Left renal cortex interstitium (tissue), 4 donors: ENCODE measurements at places on chromosomes 1 and 21. TPM values are rescaled to one million over a fixed set of nuclear protein-coding genes. Genes with fewer than 3 reads are reported as not detected.

SV2A gene
- polyA plus RNA-seq = 8.2 TPM

ATP6V1G3 gene
- 7.3 TPM for polyA plus RNA-seq

LRRC39 gene
- 4.1 TPM for polyA plus RNA-seq

ERICH3 gene
- polyA plus RNA-seq = 0.87 TPM

CACNA1E gene
- polyA plus RNA-seq = 0.61 TPM

ARHGAP30 gene
- polyA plus RNA-seq = 1.9 TPM

DIO1 gene
- polyA plus RNA-seq = 9.8 TPM

GRCh38 chr1:11541236-11541635 lies 62.3 kb downstream of the DISP3 start:
- DNase-seq = no peak

GRCh38 chr1:96073100-96073499 lies 648.5 kb upstream of the PTBP2 start:
- DNase-seq = no peak

DNA sequence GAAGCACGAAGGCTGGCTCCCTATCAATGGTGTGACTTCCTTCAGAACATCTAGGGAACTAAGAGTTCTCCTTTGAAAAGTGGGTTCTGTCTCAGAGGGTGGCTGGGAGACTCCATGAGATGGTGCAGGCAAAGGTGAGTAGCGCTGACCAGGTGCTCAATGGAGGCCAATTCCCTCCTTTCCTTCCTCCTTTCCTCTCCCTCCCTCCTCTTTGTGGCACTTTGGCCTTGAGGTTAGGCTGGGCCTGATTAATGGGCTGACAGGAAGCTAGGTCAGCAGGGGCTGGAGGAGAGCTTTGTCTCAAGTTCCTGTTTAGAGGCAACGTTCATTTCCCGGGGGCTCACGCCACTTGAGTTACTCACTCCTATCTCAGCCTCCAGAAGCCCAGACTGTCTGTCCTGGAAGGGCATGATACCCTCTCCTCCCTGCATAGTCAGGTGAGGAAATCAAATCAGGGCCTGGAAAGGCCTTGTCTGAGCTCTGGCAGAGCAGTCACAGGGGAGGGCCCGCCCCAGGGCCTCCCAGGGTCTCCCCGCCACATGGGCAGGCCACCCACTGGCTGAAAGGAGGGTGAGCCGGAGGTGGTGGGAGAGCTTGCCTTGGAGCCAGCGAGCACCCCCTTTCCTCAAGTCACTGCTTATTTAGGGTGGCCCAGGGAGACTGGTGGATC lies 58.4 kb upstream of the SSBP3 start:
- no peak for DNase-seq

DNA sequence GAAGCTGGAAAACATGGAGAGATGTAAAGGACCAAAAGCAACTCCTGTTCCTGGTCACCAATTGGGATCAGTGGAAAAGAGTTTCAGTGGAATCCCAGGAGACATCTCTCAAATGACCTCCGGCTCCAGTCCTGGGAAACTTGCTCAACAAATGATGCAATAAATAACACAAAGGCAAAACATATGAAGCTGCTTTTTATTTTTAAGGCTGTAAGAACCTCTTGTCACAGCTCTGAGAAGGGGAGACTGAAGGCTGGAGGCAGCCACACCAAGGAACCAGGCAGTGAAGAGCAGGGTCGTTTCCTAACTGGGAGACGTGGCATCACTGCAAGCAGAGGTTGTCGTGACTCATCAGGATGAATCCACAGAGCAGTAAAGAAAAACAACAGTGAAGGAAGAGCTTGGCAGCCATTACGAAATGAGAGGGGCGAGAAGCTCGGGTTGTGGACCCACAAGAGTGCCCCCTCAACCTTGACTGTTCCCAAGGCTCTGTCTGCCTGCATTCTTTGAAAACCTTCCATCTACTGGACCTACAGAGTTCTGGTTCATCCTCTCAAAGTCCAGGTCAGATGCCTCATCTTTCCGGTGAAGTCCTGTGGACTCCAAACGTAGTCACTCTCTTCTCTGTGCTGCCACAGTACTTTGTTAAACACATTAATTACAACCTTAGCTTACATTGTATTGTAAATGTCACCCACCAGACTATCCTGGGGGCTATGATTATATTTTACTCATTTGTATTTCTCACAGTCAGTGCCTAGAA lies 32.1 kb downstream of the JAK1 start:
- DNase-seq = no peak

- DNase-seq = no peak
Measured at GRCh38 chr1:59434336-59434735, 137.4 kb downstream of the FGGY start.

DNA sequence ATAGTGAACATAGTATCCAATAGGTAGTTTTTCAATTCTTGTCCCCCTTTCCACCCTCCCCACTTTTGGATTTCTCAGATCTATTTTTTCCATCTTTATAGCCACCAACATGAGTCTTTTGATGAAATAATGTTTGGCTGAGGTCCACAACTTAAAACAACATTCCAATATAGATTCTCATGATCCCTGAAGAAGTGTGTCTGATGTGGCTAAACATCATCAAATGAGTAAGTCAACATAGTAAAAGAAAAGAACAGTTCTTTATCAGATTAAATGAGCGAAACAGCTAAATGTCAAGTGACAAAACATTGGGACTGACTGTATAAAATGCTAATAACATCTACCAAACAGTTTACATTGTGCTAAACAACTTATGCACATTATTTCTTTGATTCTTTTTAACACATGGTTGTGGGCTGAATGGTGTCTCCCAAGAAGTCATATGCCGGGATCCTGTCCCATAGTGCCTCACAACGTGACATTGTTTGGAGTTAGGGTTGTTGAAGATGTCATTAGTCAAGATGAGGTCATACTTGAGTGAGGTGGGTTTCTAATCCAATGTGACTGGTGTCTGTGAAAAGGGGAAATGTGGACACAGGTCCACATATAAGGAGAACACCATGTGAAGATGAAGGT lies 453.6 kb downstream of the LTN1 start:
- no peak for DNase-seq

GRCh38 chr1:104987210-104987609 lies 1237.5 kb downstream of the AMY1C start:
- no peak for DNase-seq

DNA sequence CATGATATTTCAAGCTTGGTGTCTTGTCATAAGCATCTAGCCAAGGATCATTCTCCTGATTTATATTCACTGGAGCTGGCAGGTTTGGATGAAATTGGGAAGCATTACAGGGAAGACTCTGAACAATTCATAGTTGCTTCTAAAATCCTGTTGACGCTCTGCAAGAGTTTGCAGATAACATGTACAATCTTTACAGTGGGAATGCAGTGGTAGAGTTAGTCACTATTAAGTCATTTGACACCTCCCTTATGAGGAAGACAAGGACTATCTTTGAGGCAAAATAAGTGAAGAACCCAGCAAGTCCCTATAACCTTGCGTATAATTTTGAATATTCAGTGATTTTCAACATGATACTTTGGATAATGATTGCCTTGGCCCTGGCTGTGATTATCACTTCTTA lies 45.3 kb upstream of the CRB1 start:
- DNase-seq = no peak

DNA sequence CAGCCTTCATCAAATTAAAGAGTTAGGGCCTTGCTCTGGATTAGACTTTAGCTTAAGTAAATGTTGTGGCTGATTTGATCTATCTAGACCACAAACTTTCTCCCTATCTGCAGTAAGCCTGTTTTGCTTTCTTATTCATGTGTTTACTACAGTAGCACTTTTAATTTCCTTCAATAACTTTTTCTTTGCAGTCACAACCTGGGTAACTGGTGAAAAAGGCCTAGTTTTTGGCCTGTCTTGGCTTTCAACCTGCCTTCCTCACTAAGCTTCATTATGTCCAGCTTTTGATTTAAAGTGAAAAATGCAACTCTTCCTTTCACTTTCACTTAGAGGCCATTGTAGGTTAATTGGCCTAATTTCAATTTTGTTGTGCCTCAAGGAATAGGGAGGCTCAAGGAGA lies 12.5 kb upstream of the LPGAT1 start:
- no peak for DNase-seq

GRCh38 chr1:239268007-239268406 lies 118.4 kb upstream of the CHRM3 start:
- no peak for DNase-seq

- DNase-seq = no peak
Measured at GRCh38 chr1:97909266-97909665, 11.6 kb downstream of the DPYD start.

DNA sequence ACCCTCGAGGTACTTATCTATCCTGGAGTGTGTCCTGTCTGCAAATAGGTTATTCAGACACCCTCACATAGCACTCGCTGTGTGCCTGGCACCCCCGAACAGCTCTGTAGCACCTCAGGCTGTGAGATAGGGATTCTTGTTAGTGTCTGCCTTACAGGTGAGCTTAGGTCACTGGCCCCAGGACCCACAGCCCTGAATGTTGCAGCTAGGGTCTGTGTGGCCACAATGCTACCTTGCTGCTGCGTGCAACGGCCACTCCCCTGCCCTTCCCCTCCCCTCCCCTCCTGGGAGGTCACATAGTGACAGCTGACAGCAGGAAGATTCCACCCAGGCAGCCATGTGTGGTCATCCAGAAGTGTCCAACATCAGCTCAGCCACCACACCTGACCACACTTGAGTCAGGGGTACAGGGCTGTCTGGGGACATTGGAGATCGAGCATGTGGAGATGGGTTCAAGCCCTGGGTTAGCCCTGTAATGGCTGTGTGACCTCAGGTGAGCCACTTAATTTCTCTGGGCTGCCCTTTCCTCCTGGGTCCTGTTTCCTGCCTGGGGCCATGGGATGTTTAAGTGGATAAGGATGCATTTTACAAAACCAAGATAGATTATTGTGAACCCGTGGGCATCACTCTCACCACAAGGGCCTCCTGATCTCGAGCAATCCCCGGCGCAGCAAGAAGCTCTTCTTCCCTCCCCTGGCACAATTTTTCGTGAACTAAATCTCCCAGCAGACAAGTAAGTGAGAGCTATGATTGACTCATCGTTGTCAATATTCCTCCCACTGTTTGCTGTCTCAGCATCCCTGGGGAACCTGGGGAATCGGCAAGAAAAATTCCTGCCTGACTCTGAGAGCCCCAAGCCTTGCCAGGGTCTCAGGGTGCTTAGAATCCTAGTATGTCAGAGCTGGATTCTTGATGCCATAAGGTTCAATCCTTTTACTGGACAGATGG lies 208.7 kb downstream of the PTPRU start:
- no peak for DNase-seq

- DNase-seq = no peak
Measured at GRCh38 chr1:81032973-81033425, 767.7 kb upstream of the ADGRL2 start.

DNA sequence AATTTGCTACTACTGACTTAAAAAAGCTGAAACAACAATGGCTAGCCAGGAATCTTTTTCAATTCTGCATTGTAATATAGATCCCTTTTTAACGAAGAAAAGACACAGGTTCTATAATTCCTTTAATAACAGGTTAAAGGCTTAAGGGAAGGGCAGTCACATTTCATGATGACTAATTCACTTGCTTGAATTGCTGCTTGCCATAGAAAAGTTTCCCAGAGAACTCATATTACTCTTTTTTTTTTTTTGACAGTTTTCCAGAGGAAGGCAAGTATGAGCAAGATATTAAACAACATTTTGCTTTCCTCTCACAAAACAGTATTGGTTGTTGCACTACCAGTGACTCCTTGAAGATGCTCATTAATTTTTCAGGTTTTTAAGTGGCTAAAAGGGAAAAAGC lies 60.9 kb downstream of the IL23R start:
- DNase-seq = no peak
